ENCODE measurements at places on chromosomes 5 and 9.

DNA sequence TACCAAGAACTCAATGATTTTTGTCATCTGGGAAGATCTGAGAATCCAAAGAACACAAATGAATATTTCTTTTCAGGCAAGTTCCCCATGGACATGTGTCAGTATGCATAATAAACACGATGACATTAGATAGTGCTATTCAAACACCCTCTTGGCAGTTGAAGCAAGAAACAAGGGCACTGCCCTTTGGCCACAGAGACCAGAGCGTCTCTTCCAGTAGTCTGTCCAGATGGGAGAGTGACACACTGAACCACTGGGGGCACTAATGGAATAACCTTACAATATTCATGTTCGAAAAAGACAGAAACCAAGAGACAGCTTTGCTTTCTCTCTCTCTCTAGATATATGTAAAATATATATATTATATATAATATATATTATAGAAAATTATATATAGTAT, 301.9 kb downstream of the CTNND2 start:
- DNase-seq = no peak

DNA sequence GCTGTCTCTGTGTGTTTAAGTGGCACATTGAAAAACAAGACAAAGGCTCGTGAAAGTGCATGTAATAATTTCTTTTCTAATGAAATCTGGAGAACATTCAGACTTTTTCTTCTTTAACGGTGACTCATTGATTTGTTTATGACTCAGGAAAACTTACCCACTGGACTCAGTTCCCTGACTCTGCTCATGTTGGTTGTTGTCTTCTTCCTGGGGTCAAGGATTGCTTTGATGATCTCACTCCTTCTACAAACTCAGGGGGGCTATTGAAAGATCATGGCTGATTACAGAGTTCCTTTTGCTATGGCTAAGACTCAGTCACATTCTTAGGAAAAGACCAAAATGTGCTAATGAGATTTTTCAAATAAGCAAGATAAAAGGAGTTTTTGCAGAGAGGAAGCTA, 141.1 kb upstream of the DAP start:
- no peak for DNase-seq

DNA sequence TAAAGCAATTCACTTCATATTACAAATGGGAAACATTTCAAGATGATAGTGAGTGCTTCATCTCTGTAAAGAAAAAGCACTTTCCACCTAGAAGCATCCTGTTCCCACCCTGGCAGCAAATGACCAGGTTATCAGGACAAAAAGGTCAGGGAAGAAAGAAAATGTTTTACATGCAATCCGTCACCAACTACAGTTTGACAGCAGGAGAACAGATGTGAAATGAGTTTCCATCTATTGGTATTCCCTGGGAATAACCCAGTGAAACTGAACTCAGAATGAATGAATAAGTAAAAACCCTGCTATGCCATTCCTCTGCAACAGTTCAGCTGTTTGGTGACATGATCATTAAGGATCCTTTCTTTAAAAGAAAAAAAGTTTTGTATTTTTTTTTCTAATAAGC, 67.6 kb downstream of the HTR1A start:
- DNase-seq = no peak

- DNase-seq = no peak
Observed at GRCh38 chr9:121772600-121773285, 121.3 kb downstream of the DAB2IP start.

DNA sequence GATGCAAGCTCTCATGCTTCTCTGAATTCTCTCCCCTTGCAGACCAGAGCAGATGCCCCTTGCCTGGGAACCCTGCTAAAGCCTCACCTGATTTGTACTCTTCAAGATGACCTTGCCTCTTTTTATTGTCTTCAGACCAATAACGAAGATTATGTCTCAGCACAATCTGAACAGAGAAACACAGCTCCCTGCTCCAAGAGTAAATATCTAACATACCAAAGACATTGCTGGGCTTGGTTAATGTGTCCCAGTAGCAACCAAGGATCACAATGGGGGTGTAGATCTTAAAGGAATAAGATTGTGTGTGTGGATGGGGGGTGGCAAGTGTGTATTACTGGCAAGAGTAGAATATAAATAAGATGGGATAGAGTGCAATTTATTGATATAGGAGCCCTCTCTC, 67.6 kb upstream of the LHFPL2 start:
- no peak for DNase-seq

- DNase-seq = no peak
Observed at GRCh38 chr5:76610196-76610595, 13.0 kb downstream of the F2RL2 start.

- DNase-seq = no peak
Observed at GRCh38 chr9:91757782-91758181, 192.2 kb downstream of the ROR2 start.

DNA sequence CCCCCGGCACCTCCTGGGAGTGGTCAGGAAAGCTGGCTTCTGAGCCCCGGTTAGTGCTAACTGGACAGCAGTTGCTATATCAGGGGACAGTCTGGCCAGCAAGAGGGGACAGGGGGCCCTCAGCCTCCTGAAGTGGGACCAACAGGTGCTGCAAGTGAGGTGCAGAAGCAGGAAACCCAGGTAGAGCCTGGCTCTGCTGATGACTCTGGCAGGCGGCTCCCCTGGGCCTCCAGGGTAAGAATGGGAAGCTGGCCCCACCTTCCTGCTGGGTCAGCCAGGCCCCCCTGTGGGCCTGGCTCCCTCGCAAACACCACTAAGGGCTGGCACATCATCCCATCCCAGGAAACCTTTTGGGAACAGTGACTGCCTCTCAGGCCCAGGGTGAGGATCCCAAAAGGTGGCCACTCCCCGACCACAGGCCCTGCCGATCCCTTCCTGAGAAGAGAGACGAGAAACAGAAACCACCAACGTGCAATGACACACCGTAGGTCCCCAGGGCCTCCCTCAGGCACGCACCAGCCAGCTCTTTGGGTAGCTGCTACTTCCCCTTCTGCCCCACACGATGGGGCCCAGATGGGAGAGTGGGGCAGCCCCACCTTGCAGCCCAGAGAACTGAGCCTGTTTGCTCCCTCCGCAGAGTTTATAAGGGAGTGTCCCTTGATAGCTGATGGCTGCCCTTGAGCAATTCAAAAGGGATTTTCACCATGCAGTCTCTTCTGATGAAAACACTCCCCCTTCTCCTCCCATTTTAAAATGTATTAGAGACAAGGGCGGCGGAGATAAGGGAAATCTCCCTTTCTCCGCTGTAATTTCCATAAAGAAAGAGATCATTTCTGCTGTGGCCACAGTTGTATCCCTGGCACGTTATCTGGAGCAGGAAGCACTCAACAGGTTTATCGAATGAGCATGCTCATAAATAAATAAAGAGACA, 76.8 kb downstream of the STK10 start:
- DNase-seq = no peak

DNA sequence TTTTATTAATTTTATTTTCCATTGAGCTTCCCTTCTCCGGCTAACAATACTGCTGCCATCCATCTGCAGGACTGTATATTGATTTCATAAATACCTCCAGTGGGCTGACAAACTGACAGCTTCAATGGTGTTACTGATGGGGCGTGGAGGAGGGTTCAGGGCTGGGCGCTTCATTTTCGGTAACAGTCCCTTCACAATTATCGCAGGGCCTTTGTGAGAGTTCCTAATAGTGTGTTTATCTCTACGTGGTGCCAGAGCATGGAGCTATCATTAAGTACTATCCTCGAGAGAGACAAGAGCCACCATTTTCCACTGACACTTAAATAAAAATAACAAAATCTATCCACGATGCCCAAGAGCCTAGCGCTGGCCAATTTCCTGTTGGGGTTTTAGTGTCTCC, 307.0 kb upstream of the PANK3 start:
- no peak for DNase-seq

GRCh38 chr5:150609843-150610584, 30.4 kb upstream of the SYNPO start:
- DNase-seq = no peak

Data from stimulated activated CD8-positive, alpha-beta memory T cell treated with anti-CD3 and anti-CD28 coated beads, Interleukin-12 subunit alpha, Interleukin-12 subunit beta, amount 100 ng/mL, for 1 hour (primary cell).